ENCODE measurements at places on chromosomes 4 and X.
A peak's percentile ranks its signal among the peaks of the same experiment; 100 is the strongest.

DNA sequence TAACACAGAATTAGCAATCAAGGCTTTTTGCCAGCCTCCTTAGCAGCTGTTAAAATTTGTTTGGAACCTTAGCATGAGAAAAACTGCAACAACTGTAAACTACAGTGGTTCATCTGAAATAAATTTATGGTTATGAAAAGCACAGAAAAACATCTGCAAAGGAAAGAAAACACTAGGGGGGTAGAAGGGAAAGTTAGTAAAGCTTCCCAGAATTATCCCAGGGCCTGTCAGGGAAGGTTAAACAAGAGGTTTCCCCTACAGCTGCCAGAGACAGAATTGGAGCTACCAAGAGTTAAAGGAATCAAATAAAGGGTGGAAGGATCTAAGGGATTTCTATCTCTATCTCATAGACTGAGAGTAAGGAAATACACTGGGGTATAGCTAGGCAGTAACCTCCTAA is 234.7 kb upstream of the DIAPH2 start:
- no peak for DNase-seq

DNA sequence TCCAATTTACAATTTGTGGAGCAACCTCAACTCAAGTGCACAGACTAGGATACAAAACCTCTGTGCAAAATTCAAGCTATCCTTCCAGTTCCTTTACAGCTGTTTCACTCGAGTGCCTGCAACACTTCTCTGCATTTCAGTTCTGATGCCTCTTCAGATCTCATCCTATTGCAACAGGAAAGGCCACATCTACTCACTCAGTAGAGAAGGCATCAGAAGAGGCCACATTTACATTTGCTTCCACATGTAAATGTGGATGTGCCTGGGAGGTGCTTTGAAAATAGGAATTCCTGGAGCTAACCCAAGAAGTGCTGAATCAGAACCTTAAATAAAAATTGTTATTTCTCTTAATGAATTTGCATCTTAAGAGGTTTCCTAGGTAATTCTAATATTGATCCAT is 45.8 kb upstream of the SERTM2 start:
- no peak for DNase-seq

GRCh38 chr4:176339936-176340761 is 20.4 kb downstream of the SPCS3 start:
- no peak for DNase-seq

DNA sequence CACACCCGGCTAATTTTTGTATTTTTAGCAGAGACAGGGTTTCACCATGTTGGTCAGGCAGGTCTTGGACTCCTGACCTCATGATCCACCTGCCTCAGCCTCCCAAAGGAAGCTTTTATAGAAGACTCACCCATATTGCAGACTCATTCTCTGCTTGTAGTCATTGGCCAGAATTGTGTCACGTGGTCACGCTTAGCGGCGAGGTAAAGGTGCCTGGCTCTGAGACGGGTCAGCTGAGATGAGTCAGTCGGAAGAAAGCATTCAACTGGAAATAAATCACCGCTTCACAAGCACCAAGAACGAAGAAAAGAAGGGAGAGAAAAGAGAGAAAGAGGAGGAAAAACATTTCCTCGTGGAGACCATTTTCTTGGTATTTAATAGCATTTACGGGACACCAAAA is 218.8 kb upstream of the NOCT start:
- no peak for DNase-seq

DNA sequence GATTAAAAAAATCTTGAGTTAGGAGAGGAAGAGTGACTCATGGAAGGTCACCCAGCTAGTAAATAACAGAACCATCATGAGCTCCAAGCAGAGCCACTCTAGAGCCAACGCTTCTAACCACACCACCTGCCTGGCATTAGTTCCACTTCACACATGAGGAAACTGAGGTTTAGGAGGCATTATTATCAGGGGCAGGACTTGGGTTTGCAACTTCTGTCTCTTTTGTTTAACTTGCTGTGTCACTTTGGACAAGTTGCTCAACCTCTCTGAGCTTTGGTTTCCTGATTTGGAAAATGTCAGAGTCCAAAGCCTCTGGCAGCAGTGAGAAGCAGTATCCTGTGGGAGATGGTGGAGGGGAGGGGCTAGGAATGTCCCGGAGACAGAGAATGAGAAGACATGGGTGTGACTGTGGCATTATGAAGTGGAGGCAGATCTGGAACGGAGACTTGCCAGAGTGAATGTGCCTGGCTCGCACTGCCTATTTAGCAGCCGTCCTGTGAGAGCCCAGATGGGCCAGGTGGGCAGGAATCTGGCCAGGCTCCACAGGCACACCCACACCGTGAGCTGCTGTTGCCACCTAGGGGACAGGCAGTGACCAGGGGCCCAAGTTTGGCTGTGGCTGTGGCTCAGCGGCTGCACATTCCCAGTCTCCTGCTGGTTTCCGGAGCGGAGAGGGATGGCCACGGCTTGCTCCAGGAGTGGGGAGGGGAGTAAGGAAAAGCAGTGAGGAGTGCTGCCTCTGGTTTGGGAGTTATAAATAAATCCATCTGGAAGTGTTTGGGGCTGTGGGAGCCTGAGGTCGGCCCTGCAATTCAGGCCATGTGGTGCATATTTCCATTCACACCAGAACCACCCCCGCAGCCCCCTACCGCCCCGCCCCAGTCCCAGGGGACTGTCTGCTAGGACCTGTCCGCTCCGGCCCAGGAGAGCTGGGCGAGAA is 93.4 kb downstream of the NHSL2 start:
- no peak for DNase-seq

DNA sequence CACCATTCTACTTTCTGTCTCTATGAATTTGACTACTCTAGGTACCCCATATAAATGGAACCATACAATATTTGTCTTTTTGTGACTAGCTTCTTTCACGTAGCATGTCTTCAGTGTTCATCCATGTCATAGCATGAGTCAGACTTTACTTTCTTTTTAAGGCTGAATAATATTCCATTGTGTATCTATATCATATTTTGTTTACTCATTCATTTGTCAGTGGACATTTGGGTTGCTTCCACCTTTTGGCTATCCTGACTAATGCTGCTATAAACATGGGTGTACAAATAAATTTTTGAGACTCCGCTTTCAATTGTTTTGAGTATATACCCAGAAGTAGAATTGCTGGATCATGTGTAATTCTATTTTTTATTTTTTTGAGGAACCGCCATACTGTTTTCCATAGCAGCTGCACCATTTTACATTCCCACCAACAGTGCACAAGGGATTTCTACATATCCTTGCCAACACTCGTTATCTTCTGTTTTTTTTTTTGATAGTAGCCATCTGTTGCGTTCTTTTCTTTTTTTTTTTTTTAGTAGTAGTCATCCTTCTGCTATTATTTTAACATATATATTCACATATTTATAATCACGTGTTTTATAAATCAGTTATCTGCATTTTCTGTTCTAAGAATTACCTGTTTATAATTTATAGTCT is 158.0 kb upstream of the MED14 start:
- DNase-seq, result no peak

- no peak for DNase-seq
These were observed 255.3 kb upstream of the PCDH10 start for GRCh38 chr4:132893787-132894186.

DNA sequence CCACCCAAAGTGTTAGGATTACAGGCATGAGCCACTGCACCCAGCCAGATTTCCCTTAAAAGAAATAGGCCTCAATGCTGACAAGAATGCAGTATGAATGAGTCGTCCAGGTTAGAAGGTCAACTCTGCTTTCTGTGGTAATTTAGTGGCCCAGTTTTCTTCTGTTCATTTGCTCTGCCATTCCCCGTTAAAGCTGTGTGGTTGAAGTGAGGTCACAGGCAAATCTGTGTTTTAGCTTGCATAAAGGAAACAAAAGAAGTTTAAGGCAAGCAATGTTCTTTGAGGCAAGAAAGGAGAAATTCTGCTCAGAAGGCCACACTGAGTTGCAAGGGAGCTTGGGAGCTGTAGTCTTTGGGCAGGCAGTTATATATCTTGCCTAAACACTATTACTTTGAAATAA is 176.8 kb downstream of the LARP7 start:
- DNase-seq, result no peak

GRCh38 chr4:26622913-26623312 is 39.0 kb downstream of the TBC1D19 start:
- DNase-seq, result peak; percentile 1

DNA sequence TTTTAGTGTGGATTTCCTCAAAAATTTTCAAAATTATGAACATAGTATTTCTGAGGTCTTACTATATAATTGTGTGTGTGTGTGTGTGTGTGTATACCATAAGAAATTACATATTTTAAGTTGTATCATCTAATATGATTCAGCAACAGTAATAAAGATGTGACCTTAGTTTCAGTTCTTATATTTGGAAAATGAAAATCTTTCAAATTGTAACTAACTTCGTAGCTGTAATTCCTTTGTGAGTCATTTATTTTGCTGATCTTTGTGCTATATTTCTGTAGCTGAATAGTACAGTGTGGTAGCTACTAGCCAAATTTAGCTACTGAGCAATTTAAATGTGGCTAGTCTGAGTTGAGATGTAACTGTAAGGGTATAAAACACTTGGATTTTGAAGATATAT is 116.4 kb downstream of the RAP1GDS1 start:
- no peak for DNase-seq

DNA sequence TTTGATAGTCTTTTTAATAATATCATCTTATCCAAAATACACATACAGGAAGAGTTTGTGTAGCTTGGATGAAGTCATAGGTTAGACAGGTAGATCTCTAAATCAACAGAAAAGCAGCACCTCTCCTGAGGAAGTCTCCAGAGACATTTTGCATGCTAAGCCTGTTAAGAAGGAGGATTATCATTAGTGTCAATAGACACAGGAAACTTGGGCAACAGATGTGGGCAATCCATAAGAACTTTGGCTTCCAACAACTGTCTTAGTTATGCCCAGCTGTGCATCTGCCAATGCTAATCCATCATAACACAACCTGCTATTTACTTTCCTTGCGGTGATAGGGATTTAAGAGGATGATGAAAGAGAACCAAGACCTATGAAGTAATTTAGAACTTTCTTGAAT is 1052.6 kb downstream of the RPA4 start:
- DNase-seq, result no peak

DNA sequence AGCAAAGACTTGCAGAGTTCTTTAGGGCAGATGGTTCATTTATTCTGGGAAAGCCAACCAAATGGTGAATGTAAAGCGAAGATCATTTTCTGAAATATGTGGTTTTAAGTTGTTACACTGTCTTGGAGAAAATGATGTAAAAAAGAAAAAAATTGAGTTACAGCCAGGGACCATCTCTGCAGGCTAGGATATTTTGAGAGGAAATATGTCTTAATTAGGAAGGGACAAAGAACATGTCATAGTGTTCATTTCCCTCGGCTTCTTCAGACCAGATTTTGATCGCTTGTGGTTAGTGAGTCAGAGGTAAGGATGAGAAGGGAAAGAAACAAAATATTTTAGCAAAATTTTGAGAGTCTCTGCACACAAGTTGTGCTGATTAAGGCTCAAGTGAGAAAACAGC is 59.0 kb upstream of the C1QTNF7 start:
- DNase-seq, result no peak

GRCh38 chr4:119647558-119647957 is 19.0 kb upstream of the PDE5A start:
- no peak for DNase-seq

DNA sequence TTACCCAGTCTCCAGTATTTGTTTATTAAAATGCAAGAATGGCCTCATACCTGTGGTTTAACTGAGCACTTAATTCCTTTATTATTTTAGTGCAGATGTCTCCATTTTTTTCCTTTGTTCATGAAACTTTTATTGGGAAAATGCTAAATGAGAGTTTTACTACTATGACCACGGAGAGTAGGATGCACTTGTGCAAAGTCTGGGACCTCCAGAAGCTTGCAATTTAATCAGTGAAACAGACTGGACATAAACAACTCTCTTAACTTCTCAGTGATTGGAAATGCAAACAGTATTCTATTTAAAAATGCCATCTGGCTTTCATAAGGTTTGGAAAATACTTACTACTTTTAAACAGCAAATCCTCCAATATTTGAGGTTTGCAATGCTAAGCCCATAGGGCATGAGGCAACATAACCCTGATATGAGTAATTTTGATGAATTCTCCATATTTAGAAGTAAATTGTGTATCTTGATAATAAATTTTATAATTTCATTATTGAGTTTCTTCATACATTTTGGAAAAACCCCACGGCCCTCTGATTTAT is 718.7 kb upstream of the MAGEB2 start:
- DNase-seq, result no peak

- DNase-seq, result no peak
These were observed 44.9 kb upstream of the NDST4 start for GRCh38 chr4:115158296-115158695.

DNA sequence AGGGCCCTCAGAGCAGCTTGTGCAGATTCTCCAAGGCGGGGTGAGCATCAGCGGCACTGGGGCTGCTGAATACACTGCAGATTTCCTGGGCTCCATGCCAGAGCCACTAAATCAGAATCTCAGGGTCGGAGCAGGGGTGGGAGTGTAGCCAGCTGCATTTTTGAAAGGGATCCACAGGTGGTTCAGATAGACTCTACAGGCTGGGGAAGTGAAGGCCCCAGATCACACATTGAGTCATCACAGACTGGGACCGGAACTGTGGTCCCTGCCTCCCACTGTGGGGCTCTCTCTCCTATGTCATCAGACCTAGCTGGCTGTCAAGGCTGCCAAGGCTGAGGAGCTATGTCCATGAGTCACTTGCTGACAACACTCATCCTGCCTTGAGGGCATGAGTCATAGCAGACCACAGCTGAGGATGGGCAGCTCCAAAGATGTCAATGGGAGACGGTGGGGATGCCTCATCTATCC is 162.3 kb upstream of the MAMLD1 start:
- no peak for DNase-seq

GRCh38 chrX:38513112-38513742 is 48.1 kb upstream of the TSPAN7 start:
- no peak for DNase-seq

- DNase-seq, result no peak
These were observed 804 bp upstream of the GC start for GRCh38 chr4:71784569-71785197.

GRCh38 chrX:39205467-39205866 is 404.2 kb downstream of the MID1IP1 start:
- DNase-seq, result no peak

- DNase-seq, result no peak
These were observed 90.5 kb downstream of the STOX2 start for GRCh38 chr4:183995570-183995969.

DNA sequence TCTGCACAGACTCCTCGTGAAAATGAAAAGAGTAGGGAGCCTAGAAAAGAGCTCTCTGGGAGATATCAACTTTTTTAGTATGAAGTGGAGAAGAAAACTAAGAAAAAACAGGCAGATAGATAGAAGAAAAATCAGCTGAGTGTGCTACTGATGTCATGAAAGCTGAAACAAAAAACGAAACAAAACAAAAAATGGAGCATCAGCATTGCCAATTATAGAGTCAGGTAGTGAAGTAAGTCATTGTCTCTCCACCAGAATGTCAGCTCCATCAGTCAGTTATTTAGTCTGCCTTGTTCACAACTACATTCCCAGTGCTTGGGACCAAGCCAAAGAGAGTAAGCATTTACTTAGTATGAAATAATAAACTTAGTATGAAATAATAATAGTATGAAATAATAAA is 595.1 kb downstream of the STPG2 start:
- no peak for DNase-seq

DNA sequence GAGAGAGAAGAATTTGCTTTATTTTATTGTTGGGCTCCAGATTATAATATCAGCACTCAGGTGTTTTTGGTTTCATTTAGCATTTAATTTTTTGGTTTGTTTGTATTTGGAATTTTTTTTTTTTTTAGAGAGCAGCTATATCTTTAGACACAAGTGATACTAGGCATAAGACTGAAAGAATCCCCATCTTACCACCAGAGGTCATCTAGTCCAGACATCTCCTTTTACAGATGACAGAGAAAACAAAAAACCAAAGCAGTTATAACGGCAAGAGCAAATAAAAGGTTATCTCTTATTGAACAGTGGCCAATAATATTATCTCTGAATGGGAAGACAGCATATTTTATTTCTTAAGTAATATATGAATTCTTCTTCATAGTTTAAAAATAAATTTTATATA is 22.8 kb downstream of the USP38 start:
- DNase-seq, result no peak
